Placental pericyte (primary cell): ENCODE measurements at places on chromosomes 5 and 9. TPM values are rescaled to one million over a fixed set of nuclear protein-coding genes. Genes with fewer than 3 reads are reported as not detected.

The TLX3 gene
- total RNA-seq = not detected in 2 replicates

The F2RL1 gene
- 86.4 and 209 TPM in 2 replicates for total RNA-seq

The KCNN2 gene
- 0.88 and 1.1 TPM in 2 replicates for total RNA-seq

The SLC4A9 gene
- not detected in 2 replicates for total RNA-seq

The PLAC8L1 gene
- total RNA-seq = not detected in 2 replicates

The SMIM33 gene
- total RNA-seq = under 0.01 TPM in 1 of 2 replicates, not detected in the other

The GOLM1 gene
- 22.3 and 30.2 TPM in 2 replicates for total RNA-seq

The NUTM2F gene
- total RNA-seq = not detected in 2 replicates

The PGM5 gene
- 2.0 and 6.6 TPM in 2 replicates for total RNA-seq

The TIMD4 gene
- total RNA-seq = not detected in 2 replicates

The SH3GL2 gene
- 0.72 TPM in 1 of 2 replicates, not detected in the other for total RNA-seq

The IL31RA gene
- 2.0 and 7.6 TPM in 2 replicates for total RNA-seq

The ACSL6 gene
- not detected in 2 replicates for total RNA-seq

The MELK gene
- total RNA-seq = 4.4 and 57.0 TPM in 2 replicates

The ANKRD31 gene
- total RNA-seq = under 0.01 TPM in 2 replicates

The PDE4D gene
- total RNA-seq = 26.2 and 45.1 TPM in 2 replicates

The ANGPTL2 gene
- 21.2 and 71.6 TPM in 2 replicates for total RNA-seq

The AP3B1 gene
- total RNA-seq = 63.2 and 74.6 TPM in 2 replicates

The LCN12 gene
- 0.88 TPM in 1 of 2 replicates, not detected in the other for total RNA-seq

The GTF3C4 gene
- total RNA-seq = 14.9 and 21.3 TPM in 2 replicates

The NR6A1 gene
- 0.66 and 0.72 TPM in 2 replicates for total RNA-seq

The BTNL8 gene
- not detected in 2 replicates for total RNA-seq

The ADAMTS13 gene
- total RNA-seq = 0.57 and 0.88 TPM in 2 replicates

The IFNE gene
- 8.8 and 22.3 TPM in 2 replicates for total RNA-seq

The LHX3 gene
- not detected in 2 replicates for total RNA-seq

The MYORG gene
- total RNA-seq = 0.22 and 1.4 TPM in 2 replicates

The PCDHA9 gene
- under 0.01 TPM in 2 replicates for total RNA-seq

The ZNF879 gene
- total RNA-seq = 2.6 and 3.3 TPM in 2 replicates

The TIFAB gene
- total RNA-seq = not detected in 2 replicates

The CCL21 gene
- not detected in 2 replicates for total RNA-seq

The SPATA9 gene
- 0.57 and 0.88 TPM in 2 replicates for total RNA-seq

The TSLP gene
- total RNA-seq = 0.43 and 2.0 TPM in 2 replicates

The CDH9 gene
- total RNA-seq = not detected in 2 replicates

The STPG3 gene
- not detected in 2 replicates for total RNA-seq

The LCN10 gene
- total RNA-seq = not detected in 2 replicates

The WDR55 gene
- 32.8 and 46.2 TPM in 2 replicates for total RNA-seq

The C9orf153 gene
- under 0.01 and 0.14 TPM in 2 replicates for total RNA-seq

The PELO gene
- 44.6 and 64.1 TPM in 2 replicates for total RNA-seq

The HAPLN1 gene
- 1.1 TPM in 1 of 2 replicates, not detected in the other for total RNA-seq

The TMEM215 gene
- not detected in 2 replicates for total RNA-seq

The PCDHA12 gene
- under 0.01 and 0.14 TPM in 2 replicates for total RNA-seq

The SLC24A2 gene
- total RNA-seq = not detected in 2 replicates

The PCDHB8 gene
- 0.29 TPM in 1 of 2 replicates, not detected in the other for total RNA-seq

The NR5A1 gene
- not detected in 2 replicates for total RNA-seq

The TPPP gene
- total RNA-seq = under 0.01 and 0.14 TPM in 2 replicates

The TMEM252 gene
- total RNA-seq = not detected in 2 replicates

The GRXCR2 gene
- not detected in 2 replicates for total RNA-seq

The EQTN gene
- total RNA-seq = not detected in 2 replicates

The CD74 gene
- 1.7 and 2.8 TPM in 2 replicates for total RNA-seq

The TRAF1 gene
- total RNA-seq = 1.1 and 1.7 TPM in 2 replicates

The PFN3 gene
- not detected in 2 replicates for total RNA-seq
